ENCODE measurements at places on chromosomes 2 and 18.
A peak's percentile ranks its signal among the peaks of the same experiment; 100 is the strongest.

DNA sequence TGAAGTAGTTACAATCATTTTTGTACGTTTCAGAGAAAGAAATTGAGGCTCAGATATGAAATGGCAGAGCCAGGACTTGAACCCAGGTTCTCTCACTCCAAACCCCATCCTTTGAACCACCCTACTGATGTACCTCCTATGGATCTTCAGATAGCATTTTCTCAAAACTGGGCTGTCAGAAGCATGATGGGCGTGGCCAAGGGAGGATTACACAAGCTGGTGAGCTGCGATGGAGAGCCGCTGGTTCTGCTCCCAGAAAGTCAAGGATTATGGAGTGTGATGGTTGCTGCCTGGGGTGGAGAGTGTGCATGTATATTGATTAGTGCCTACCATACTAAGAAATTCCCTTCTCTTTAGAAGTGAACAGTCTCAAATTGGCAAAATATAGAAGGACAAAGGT, 47.0 kb upstream of the PPP1CB start:
- DNase-seq, result no peak

DNA sequence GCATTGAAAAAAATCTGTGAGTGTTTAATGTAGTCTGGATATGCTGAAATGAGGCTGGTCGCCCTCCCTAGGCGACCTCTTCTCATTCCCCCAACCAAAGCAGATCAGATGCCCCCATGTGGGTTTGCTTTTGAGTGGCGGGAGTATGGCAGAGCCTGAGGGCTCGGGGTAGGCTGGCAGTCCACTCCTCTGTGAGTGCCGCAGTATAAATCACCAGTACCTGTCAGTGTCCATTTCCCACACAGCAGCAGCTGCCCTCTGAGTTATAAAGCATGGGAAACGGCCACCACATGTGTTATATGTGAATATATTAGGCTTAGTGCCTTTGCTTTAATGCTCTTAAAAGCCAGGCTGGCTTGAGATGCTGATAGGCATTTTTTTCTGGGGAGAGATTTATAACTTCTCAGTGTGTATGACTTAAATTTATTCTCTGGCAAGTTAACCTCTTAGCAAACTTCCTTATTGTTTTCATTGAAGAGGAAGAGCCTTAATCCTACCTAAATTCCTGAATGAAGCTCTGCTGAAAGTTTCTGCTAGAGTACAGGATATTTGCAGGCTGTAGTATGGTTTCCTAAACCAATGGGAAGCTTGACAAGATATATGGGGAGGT, 3.8 kb downstream of the DCC start:
- DNase-seq, result no peak

DNA sequence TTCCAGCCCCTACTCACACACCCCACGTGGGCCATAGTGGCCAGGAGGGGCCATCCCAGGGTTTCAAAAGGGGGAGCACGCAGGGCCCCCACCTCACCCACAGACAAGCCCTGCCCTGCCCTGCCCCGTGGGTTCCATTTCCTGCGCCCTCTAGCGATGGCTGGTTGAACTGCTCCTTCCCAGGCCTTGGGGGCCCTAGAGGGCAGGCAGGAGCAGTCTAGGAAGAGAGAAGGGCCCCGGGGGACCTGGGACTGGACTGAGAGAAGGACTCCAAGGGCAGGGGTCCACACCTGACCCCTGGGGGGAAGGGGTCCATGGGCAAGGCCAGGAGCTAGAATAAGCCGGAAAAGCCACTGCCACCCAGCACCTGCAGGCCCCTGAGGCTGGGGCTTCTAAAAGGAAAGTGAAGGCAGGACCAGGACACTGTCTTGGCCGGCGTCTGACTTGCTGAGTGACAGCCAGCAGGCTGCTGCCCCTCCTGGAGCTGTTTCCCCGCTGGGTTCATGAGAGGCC, 10.1 kb downstream of the CYP26B1 start:
- peak; percentile 48 for DNase-seq

DNA sequence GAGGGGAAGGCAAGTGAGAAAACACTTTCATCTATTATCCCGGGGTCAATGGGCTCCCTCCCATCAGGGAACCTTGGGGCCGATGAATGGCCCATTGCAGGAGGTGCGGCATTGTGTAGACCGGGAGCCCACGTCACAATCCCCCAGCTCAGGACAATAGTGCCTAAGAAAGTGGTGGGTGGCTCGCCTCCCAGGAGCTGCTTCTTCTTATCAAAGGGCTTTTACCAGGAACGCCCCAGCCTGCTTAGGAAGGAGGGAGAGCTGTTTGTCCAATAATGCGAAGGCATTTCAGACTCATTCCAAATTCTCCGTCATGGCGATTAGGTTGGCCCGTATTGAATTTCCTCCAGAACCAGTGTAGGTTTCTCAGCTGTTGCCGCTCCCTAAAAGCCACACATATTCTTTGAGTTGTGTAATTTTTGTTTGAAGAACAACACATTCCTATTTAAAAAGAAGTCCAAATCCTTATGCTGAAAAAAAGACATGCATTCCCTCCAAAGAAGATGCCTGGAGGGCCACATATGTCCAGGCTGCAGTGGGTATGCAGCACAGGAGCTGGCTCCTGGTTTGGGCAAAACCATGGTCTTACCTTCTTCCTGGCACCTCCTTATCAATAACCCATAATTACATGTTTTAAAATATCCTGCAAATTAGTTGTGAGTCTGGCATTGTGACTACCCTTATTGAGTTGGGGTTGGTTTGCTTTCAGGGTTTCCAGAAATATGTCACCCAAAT, 264.7 kb downstream of the MYCN start:
- DNase-seq, result peak; percentile 99

GRCh38 chr2:138718405-138718804, 61.8 kb downstream of the NXPH2 start:
- no peak for DNase-seq

DNA sequence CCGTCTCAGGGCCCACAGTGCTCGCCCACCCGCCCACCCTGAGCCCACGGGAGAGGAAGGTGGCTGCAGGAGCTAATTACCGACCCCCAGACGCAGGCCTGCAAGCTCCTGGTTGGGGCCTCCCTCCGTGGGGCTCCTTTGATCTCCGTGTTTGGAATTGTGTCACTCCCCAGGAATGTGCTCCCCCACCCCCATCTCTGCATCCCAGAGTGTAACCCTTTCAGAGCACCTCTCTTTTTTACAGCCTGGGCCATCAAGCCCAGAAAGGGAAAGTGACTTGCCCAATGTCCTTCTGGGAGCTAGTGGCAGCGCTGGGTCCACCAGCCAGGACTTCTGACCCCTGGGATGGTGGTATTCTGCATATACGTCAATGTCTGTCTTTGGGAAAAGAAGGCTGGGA, 335.1 kb downstream of the CYRIA start:
- peak; percentile 100 for DNase-seq

GRCh38 chr2:68798569-68798968, 64.0 kb downstream of the ARHGAP25 start:
- no peak for DNase-seq

DNA sequence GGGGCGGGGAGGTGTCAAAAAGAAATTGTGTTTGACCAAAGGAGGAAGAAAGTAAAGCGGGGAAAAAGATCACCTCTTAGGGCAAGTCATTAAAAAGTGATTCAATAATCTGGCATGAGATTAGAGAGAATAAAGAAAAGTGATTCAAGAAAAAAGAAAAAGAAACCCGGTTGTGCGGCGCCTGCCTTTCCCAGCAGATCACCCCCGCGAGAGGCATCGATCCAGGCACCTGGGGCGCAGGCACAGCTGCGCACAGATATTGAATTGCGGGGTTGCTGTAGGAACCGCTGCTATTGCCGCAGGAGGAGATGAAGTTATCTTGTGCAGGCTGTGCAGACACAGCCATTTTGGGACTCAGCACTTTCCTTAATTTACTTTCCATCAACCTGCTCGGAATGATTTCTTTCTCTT, 71.2 kb downstream of the PLB1 start:
- DNase-seq, result peak; percentile 34

DNA sequence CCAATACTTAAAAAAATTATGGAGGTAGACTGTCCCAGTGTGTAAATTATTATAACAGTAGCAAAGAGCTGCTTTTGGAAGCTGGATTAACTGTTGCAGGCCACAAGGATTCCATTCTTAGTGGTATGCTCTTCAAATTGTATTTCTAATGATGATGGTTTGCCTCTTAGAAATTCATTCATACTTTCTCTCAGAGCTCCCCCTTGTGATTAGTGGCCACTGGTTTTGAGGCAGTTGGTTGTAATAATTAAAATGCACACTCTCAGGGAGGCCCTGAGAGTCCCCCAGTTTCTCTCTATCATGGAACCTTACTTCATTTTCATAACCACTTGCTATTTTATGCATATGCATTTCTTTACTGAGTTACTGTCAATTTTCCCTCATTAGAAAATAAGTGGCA, 122.5 kb downstream of the PLA2R1 start:
- peak; percentile 11 for DNase-seq

DNA sequence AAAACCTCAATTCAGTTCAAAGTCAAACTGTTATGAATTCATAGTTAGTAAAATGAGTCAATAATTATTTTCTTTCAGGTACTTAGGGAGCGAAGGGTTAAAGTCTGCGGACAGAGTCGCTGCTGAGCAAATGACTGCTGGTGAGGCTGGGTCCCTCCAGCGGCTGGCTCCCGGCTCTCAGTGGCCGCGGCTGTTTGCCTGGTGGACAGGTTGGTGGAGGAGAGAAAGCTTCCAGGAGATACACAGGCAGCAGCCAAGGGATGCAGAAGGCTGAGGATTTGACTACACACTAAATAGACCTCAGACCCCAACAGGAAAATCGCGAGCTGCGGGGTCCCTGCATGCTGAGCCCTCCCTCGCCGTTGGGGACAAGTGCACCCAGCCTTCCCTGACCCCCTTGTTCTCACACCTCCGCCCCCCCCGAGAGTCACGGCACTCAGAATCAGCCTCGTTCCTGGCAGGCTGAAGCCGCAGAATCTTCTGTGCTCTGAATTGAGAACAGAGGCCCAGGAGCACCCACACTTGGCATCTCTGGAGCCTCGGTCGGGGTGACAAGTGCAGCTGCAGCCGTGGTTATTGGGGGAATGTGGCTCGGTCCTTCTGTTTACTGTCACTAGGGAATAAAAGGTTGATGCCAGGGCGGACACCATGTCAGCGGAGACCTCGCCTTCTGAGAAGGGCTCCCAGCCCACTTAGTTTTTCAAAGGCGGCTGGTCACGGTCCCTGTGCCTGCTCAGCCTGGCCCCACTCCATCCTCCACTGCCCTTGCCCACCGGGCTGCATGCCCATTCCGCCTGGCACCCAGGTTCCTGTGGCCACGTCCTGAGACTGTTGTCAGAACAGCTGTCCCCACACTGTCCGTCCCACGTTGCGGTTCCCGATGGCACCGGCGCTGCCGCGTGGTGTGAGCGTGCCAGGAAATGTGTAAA, 74.0 kb downstream of the SLC66A2 start:
- DNase-seq, result no peak
